AG08396 (cell line): ENCODE measurements at places on chromosomes 2 and 18.
A peak's percentile ranks its signal among the peaks of the same experiment; 100 is the strongest.

GRCh38 chr2:212974692-212975091 is 176.7 kb downstream of the IKZF2 start:
- peak; percentile 29 for DNase-seq

DNA sequence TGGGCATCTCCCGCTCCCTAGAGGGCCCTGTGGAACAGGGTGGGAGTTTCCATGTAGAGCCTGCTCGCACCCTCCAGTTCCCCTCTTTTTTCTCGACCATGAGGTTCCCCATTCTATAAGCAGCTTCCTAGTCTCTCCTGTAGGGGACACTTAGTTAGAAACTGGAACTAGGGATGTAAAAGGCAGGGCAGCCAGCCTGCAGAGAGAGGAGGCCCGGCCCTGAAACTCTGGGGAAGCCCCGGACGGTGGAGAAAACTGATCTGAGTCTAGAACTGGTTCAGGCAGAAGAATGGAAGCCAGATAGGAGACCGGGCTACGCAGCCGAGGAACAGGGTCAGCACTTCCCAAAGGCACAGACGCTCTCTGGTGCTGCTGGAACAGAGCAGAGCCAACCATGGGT is 51.6 kb upstream of the ATG16L1 start:
- no peak for DNase-seq

- DNase-seq = no peak
Observed at GRCh38 chr2:38199127-38199526, 123.2 kb upstream of the CYP1B1 start.

DNA sequence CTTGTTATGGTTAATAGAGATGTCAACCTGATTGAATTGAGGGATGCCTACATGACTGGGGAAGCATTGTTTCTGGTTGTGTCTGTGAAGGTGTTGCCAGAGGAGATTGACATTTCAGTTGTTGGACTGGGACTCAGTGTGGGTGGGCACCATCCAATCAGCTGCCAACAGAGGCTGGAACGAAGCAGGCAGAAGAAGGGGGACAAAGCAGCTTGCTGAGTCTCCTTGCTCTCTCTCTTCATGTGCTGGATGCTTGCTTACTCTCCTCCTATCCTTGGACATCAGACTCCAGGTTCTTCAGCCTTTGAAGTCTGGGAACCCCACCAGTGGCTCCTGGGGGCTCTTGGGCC is 22.2 kb upstream of the SMAD4 start:
- DNase-seq = no peak

DNA sequence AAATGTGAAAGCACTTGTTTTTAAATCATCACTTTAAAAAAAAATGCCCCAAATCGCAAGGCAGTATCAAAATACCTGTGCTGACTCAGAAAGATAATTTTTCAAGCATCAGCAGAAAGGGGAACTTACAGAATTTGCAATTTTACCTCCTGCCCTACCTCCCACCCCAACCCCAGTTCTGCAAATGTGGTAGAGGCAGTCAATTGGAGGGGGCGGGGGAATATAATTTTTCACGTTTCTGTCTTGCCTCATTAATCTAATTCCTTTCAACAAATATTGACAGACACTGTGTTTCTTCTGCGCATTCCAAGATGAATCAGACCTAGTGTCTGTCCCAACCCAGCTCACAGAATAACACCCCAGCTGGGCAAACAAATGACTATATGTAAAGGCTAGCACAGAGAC is 76.8 kb downstream of the ALPK2 start:
- no peak for DNase-seq

- DNase-seq = peak; percentile 53
Observed at GRCh38 chr2:187982668-187983067, 309.0 kb upstream of the GULP1 start.

DNA sequence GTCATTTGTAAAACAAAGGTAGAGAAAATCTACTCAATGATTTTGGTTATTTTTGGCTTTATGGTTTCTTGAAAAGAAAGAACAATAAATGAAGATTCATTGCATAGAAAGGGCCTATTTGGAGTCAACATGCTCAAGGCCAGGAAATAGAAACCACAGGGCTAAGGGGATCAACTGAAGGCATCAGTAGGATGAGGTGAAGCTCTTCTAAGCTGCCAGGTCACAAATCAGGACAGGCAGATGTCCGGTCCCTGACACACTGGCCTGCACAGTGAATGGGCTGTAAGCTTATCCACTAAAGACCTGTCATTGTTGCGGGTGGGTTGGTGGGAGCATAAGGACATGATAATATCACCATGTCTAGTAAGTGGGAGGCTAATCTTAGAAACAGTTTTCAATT is 31.6 kb upstream of the RNF138 start:
- DNase-seq = no peak

GRCh38 chr2:7878786-7879482 is 802.9 kb upstream of the ID2 start:
- no peak for DNase-seq

GRCh38 chr2:30259827-30260679 is 28.7 kb downstream of the LBH start:
- no peak for DNase-seq

DNA sequence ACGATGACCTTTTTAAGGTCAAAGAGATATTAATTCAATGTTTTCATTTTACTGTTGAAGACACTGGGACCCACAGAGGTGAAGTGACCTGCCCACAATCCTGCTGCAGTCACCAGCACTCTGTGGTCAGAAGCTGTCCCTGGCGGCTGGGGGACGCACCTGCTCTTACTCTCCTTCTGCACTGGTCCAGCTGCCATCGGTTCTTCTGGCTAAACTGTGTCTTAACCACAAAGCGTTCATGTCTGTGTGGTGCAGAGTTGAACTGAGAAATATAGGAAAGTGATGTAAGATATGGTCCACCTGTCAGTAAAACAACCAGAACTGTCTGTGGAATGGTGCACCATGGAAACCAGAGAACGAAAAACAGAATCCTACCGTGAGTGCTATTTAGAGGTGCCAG is 44.9 kb upstream of the SMIM21 start:
- no peak for DNase-seq

- DNase-seq = no peak
Observed at GRCh38 chr18:79792096-79792987, 5.4 kb upstream of the KCNG2 start.

DNA sequence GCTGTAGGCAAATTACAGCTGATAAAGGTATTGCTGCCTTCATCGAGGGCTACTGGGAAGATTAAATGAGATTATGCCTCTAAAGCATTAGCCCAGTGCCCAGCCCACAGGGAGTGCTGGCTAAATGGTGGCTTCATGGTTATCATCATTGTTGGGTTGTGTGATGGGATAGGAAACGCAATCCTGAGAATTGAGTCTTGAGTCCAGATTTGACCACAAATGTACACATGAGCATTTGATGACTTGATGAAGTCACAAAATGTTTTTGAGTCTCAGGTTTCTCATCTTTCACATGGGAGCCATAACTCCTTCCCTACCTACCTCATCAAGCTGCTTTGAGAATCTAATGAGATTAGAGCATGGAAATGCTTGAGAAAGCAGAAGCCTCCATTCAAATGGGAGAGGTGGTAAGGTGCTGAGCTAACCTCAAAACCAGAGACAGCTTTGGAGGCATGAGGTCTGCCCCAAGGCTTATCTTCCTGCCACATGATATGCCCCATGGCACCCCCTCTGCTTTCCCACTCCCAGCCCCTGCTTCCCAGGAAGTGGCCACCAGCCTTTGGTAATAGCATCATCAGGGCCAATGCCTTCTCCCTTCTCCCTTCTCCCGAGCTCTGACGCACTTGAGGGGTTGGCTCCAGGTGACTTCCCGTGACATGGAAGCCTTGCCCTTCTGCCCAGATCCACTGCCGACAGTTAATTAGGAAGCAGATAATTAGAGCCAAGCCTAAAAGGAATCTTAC is 149.4 kb upstream of the EPAS1 start:
- DNase-seq = no peak

- no peak for DNase-seq
Observed at GRCh38 chr2:64982311-64982857, 6.8 kb upstream of the SLC1A4 start.

- DNase-seq = no peak
Observed at GRCh38 chr2:84939426-84940087, 31.4 kb upstream of the KCMF1 start.

DNA sequence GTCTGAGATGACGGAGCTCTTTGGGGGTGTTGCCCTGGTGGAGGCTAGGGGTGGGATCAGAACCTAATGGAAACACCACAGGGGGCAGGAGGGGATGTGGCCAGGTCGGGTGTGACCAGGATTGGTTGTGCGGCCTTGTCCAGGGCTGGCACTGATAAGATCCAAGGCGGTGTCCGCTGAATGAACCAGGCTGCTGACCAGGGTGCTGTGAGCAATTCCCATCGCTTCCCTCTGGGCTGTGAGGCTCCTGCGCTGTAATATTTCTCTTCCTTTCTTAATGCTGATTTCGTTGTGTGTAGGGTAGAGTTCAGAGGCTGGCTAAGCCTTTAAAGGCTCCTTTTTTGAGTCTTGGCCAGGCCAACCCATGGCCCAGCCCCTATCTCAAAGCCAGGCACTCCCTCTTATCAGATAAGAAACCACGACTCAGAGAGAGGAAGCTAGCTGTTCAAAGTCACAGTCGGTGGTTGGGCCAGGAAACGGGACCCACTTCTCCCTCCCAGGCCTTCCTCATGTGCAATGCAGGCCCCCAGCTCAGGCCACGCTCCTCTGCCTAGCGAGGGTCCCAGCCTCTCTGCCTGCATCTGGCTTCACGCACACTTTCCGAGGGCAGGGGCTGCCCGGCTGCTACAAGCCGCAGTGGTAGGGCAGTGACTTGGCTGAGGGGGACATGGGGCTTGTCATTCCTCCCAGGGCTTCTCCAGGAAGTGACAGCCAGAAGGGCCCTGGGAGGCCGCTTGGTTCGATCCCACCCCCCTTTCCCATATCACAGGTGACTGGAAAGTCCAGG is 26.0 kb upstream of the FOSL2 start:
- no peak for DNase-seq

GRCh38 chr2:28944535-28945248 is 36.4 kb upstream of the TOGARAM2 start:
- no peak for DNase-seq

DNA sequence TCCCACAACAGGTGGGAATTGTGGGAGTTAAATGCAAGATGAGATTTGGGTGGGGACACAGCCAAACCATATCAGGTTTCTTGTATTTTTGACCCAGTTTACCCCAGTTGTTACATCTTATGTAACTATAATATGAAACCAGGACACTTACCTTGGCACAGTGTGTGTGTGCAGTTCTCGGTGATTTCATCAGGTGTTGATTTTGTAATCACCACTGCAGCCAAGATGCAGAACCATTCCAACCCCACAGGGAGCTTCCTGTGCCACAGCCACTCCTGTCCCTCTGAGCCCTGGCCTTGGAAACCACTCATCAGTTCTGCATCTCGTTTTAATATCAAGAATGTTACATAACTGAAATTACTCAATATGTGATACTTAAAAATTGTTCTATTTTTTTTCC is 31.8 kb downstream of the ATP9B start:
- no peak for DNase-seq

DNA sequence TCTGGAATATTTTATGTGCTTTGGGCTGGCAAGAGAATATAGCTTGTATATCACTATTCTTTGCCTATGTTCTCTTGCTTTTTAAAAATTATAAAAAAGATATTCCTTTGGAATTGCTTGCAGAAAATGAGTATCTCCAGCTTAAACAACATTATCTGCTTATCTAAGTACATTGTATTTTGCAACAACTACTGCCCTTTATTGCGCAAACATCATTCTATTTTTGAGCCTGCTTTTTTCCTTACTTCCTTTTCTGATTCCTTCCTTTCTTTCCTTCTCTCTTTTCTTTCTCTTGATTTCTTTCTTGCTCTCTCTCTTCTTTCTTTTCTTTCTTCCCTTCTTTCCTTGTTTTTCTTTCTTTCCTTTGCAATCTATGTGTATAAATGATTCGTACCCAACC is 74.0 kb downstream of the UNC80 start:
- no peak for DNase-seq

- DNase-seq = no peak
Observed at GRCh38 chr2:138010890-138011289, 46.6 kb downstream of the HNMT start.

GRCh38 chr18:63253428-63254372 is 65.9 kb downstream of the BCL2 start:
- DNase-seq = peak; percentile 43

DNA sequence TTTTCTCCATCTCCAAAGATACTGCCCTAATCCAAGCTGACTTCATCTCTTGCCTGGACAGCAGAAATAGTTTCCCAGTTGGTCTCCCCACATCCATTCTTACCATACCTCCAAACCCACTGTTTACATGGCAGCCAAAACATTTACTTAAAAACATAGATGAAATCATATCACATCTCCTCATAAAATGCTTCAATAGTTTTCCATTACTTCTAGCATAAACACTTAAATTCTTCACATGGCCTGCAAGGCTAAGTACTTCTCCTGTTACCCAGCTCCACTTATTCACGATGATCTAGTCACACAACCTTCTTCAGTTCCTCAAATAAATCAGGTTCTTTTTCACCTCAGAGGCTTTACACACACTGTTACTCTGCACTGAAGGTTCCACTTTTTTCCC is 185.8 kb upstream of the ACVR2A start:
- no peak for DNase-seq

DNA sequence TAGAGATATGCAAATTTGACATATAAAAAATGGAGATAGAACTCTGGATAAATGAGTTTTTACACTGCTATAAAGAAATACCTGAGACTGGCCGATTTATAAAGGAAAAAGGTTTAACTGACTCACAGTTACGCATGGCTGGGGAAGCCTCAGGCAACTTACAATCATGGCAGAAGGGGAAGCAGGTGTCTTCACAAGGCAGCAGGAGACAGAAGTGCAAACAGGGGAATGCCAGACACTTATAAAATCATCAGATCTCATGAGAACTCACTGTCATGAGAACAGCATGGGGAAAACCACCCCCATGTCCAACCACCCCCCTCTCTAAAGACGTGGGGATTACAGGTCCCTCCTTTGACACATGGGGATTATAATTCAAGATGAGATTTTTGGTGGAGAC is 1540.2 kb upstream of the SLC39A10 start:
- no peak for DNase-seq

DNA sequence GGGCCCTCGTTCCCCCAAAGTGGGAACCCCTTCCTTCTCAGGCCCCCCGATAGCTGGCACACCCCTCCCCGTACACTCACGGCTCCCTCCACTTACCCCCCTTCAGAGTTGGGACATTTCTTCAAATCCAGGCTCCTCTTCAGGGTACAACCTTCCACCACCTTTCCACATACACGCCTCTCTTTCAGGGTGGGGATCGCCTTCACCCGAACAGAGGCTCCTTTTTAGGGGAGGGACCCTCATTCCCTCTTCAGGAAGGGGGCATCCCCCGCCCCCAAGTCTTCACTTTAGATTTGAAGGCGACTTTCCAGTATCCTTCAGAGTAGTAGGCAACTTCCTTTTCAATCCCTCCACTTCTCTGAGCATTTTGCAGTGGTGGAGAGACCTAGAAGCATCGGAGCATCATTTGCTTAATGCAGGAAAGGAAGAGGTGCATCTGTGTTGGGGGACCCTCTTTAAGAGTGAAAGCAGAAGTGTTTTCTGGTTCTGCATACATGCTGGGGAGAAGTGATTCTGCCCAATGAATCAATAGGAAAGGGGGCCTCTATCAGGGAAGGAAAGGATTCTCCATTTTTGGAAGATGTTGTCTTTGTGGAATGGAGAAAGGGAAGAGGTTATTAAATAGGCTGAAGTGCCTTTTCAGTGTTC is 845 bp downstream of the EML4 start:
- DNase-seq = peak; percentile 10

GRCh38 chr2:12300927-12301326 is 415.8 kb upstream of the TRIB2 start:
- no peak for DNase-seq

GRCh38 chr2:236964291-236964690 is 121.4 kb upstream of the COPS8 start:
- no peak for DNase-seq
